ENCODE measurements at places on chromosomes 6 and 20.

DNA sequence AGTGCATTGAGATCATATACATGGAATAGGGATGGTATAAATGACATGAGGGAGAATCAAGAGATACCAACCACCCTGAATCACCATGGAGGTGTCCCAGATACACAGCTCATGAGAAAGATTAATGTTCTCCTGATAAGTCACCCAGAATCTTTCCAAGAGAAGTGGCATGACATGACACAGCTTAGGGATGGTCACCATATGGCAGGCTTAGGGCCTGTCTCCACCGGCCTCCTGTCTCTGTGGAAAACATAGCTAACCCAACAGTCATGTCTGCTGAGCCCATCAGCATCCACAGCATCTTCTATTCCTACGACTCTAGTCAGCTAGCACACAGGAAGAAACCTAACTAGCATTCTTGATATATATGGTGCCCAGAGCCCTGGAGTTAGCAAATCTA lies 133.3 kb downstream of the IPCEF1 start:
- DNase-seq = no peak

DNA sequence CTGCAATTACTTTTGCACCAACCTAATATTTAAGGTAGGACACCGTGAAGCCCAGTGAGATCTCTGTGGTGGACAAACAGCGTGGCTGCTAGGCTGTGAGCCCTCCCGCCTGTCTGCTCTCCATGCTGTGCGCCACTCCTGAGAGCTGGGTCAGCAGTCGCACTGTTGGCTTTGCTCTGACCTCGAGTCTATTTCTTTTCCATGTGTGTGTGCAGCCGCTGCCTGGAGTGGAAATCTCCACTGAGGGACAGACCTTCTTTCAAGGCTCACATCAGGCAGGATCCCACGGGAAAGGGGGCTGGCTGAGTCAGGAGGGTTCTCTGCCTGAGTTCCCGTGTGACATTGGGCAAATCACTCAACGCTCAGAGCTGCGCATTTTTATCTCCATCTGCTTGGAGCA lies 27.1 kb downstream of the RIPOR3 start:
- no peak for DNase-seq

- no peak for DNase-seq
These were observed 17.6 kb upstream of the SERPINB9 start for GRCh38 chr6:2920671-2921112.

GRCh38 chr20:57686931-57687652 lies 22.7 kb downstream of the PMEPA1 start:
- no peak for DNase-seq

DNA sequence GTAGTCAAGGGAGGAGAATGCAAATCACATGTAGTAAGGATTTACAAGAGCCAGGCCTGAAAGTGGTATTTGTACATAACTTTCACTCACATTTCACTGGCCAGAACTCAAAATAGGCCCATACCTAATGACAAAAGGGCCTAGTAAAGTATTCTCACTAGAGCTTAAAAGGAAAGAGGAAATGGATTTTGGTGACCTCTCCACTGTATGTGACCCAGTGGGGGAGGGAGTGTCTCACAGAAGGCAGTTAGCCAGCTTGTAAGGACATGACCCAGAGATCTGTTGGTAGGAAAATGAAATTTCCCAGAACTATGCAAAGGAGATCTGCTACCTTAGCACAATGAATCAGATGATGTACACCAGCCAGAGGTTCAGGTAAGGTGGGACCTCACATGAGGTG lies 124.4 kb downstream of the PTPRT start:
- no peak for DNase-seq

GRCh38 chr6:107620732-107621131 lies 130.8 kb downstream of the SOBP start:
- DNase-seq = no peak

- DNase-seq = no peak
These were observed 81.2 kb downstream of the EZR start for GRCh38 chr6:158737710-158738615.

DNA sequence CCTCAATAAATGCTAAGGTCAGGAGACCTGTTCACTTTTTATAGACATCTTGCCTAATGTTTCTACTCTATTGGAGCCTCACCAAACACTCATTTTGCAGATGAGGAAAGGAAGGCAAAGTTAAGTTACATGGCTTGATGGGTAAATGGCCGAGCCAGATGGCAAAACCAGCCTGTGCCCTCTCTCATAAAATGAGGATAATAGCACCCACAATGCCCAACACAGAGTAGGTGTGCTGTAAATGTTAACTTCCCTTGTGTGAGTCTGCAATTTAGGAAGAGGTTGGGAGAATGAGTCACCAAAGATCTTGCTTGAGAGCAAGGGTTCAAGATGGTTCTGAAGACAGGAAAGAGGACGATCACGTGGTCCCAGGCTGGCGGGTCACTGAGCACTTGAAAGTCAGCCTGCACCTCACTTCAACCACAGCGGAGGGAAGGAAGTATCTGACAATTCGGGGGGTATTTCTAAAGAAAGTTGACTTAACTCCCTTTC lies 3.3 kb downstream of the KCNK5 start:
- DNase-seq = peak; percentile 79

DNA sequence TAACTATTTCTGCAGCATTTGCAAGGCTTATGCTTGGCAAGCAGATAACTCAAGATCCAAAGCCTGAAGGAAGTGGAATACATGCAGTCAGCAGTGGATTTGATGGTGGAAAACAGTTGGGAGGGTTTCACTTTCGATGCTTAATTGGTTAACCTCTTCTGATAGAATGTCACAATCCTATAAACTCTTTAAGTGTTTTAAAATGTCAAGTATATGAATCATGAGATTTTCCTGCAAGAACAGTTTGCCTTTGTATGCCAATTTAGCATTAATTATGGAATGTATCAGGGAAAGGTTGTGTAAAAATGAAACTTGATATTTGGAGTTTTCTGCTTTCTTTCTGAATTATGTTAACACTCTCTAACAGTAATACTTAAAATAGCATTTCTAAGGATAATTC lies 36.6 kb downstream of the NKX2-4 start:
- DNase-seq = no peak

- no peak for DNase-seq
These were observed 11.1 kb downstream of the YWHAB start for GRCh38 chr20:44896583-44896982.

- no peak for DNase-seq
These were observed 5.6 kb upstream of the BTBD3 start for GRCh38 chr20:11912013-11912658.
